Heart right ventricle (tissue), 16 donors: ENCODE measurements at places on chromosomes 13 and 19. TPM values are rescaled to one million over a fixed set of nuclear protein-coding genes. Genes with fewer than 3 reads are reported as not detected.

The TM9SF2 gene
- total RNA-seq = 60.3 TPM

GRCh38 chr13:73339086-73339485 is 280.3 kb downstream of the KLF5 start:
- H3K36me3 ChIP-seq = no peaks in the 10 kb centered on the region
- H3K27me3 ChIP-seq = no peaks in the 10 kb centered on the region
- H3K4me3 ChIP-seq = no peak overlapping the region
- H3K27ac ChIP-seq = no peak overlapping the region
- no peak for DNase-seq

GRCh38 chr13:47081850-47082249 is 185.0 kb upstream of the HTR2A start:
- no peaks in the 10 kb centered on the region for H3K4me1 ChIP-seq
- no peaks in the 10 kb centered on the region for H3K36me3 ChIP-seq
- DNase-seq = no peak
- no peak overlapping the region for H3K4me3 ChIP-seq
- no peak overlapping the region for H3K27ac ChIP-seq

DNA sequence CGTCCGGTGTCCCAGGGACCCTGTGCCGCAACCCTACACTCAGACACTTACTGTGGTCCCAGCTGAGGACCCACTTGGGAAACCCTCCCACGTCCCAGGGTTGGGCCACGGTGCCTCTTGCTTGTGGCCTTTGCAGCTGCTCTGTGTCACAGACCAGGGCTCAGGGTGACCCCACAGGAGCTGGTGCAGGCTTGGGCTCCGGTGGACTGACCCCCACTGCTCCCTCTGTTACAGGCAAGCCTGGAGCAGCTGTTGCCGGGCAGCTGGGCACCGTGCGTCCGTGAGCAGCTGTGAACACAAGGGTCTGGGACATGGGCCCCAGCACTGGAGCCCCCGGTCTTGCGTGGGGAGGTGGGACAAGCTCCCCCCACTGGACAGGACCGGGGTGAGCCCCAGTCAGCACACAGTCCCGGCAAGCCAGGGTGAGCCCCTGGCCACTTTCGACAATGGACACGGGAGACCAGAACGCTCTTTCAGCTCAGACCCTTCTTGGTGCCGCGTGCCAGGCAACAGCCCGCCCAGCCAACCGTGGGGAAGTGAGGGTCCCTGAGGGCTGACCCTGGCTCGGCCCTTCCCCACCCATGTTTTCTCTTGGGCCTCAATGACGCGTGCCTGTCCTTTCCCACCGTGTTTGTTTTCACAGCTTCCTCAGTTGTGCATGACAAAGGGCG is 65.7 kb upstream of the C13orf46 start:
- no peak overlapping the region for H3K4me3 ChIP-seq
- DNase-seq = no peak
- H3K4me1 ChIP-seq = peaks cover 32% of the 10 kb centered on the region
- no peaks in the 10 kb centered on the region for H3K36me3 ChIP-seq
- no peak overlapping the region for H3K27ac ChIP-seq
- H3K27me3 ChIP-seq = no peaks in the 10 kb centered on the region

The LGALS14 gene
- total RNA-seq = not detected

GRCh38 chr13:79427883-79428282 is 21.8 kb upstream of the RBM26 start:
- no peak for DNase-seq
- H3K27ac ChIP-seq = no peak overlapping the region
- no peaks in the 10 kb centered on the region for H3K36me3 ChIP-seq
- H3K4me1 ChIP-seq = no peaks in the 10 kb centered on the region
- H3K4me3 ChIP-seq = no peak overlapping the region
- H3K27me3 ChIP-seq = no peaks in the 10 kb centered on the region

The SBSN gene
- total RNA-seq = not detected

DNA sequence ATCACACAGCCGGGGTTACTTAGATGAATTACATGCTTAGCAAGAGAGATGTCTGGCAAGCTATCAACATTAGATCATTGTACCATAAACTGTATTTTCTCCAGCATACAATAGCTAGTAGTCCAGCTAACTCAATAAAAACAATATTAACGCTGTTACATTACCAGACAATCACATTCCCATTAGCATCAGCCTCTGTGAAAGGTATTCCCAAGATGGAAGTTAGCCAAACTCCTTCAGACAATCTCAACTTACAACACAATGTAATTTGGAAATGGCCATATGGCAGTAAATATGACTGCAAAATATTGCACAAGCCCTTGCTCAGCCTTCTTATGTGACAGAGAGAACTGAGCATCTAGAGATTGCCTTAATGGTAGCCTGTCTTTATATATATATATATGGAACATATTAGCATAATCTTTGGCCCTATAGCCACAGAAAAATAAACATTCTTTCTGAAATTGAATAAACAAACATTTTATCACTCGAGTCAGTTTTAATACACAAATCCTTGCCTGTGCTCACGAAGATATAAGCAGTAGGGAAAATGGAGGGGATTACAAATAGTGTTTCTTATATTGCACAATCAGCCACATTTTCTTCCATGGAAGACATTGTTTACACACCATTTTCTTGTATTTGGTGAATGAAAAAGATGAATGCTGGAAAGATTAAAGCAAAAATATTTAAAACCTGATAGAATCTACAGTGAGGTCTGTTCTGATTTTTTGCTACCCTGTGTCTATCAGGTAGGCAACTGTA is 1060.5 kb downstream of the DIAPH3 start:
- H3K27me3 ChIP-seq = no peaks in the 10 kb centered on the region
- H3K36me3 ChIP-seq = no peaks in the 10 kb centered on the region
- H3K4me3 ChIP-seq = no peak overlapping the region
- DNase-seq = no peak
- no peaks in the 10 kb centered on the region for H3K4me1 ChIP-seq
- H3K27ac ChIP-seq = no peak overlapping the region

- H3K4me3 ChIP-seq = no peak overlapping the region
- peaks cover 19% of the 10 kb centered on the region for H3K36me3 ChIP-seq
- H3K4me1 ChIP-seq = peaks cover under 1% of the 10 kb centered on the region
- no peak overlapping the region for H3K27ac ChIP-seq
- H3K27me3 ChIP-seq = no peaks in the 10 kb centered on the region
Measured at GRCh38 chr19:47267350-47267759, 7.3 kb upstream of the INAFM1 start.

DNA sequence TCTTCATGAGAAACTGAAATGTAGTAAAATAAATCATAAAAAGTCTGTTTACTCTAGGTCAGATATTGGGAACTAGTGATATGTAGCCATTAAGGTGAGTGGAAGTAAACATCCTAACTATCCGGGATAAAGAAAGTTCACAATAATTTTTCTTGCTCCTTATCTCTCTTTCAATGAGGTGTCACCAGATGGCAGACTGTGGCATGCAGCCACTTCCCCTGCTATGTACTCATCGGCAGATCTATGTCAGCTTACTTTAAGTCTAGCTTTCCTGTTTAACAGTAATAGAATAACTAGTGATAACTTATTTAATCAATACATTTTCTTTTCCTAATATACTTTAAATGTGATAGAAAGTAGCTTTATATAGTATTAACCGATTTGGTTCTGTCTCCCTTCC is 181.9 kb downstream of the NDFIP2 start:
- no peaks in the 10 kb centered on the region for H3K27me3 ChIP-seq
- no peak overlapping the region for H3K4me3 ChIP-seq
- peaks cover 18% of the 10 kb centered on the region for H3K4me1 ChIP-seq
- peak; percentile 21 for DNase-seq
- H3K36me3 ChIP-seq = no peaks in the 10 kb centered on the region

DNA sequence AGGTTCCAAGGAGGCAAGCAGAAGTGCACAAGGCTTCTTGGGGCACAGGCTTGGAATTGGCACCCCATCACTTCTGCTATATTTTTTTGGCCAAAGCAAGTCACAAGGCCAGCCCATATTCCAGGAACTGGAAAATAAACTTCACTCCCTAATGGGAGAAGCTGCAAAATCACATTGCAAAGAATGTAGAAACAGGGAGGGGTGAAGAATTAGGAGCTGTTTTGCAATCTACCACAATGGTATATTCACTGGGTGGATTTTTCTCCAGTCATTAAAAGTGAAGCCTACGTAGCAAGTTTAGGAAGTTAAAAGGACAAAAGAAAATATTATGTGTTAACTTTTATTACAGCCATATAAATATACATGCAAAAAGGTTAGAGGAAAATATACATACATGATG is 464.8 kb downstream of the COG6 start:
- H3K27ac ChIP-seq = no peak overlapping the region
- H3K36me3 ChIP-seq = no peaks in the 10 kb centered on the region
- peaks cover 18% of the 10 kb centered on the region for H3K4me1 ChIP-seq
- DNase-seq = no peak
- no peaks in the 10 kb centered on the region for H3K27me3 ChIP-seq

The NTF4 gene
- not detected for total RNA-seq

DNA sequence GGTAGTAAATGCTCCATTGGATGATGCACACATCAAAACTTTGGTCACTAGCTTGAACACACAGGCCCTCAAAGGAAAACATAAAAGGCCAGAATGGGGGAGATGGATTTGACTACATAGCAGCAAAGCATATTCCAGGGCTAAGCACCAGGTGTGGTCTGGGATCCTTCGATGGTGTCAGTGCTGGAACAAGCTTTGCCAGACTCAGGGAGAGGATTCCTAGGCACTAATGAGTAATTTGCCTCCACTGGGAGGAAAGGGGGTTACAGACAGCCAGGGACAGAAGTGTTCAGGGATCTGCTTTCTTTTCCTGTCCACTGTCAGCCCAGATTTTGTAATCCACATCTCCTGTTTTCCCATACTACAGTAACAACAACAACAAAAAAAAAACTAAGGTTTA is 157.2 kb upstream of the OBI1 start:
- H3K27ac ChIP-seq = no peak overlapping the region
- H3K36me3 ChIP-seq = no peaks in the 10 kb centered on the region
- no peak for DNase-seq

- DNase-seq = peak; percentile 91
- peak overlapping the region; percentile 98 for H3K4me3 ChIP-seq
- H3K27me3 ChIP-seq = no peaks in the 10 kb centered on the region
- peaks cover 50% of the 10 kb centered on the region for H3K4me1 ChIP-seq
Measured at GRCh38 chr19:13842291-13843103, 34.4 kb upstream of the NANOS3 start.

DNA sequence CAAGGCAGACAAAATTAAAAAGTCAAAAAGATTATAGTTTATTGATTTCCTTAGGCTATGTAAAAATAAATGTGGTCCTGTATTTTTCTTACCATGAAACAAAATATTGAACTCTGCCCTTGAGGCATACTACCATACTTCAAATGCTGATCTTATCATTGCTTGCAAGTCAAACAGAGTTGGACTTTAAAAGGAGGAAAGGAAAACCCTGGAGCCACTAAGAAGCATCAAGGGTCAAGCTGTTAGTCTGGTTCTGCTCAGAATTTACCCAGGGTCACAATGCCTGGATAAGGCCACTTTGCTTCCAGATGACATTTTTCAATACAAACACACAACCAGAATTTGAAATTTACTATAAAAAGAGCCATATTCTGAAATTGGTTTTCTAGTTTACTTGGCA is 2.2 kb upstream of the FREM2 start:
- no peaks in the 10 kb centered on the region for H3K27me3 ChIP-seq
- no peaks in the 10 kb centered on the region for H3K4me1 ChIP-seq
- no peaks in the 10 kb centered on the region for H3K36me3 ChIP-seq

DNA sequence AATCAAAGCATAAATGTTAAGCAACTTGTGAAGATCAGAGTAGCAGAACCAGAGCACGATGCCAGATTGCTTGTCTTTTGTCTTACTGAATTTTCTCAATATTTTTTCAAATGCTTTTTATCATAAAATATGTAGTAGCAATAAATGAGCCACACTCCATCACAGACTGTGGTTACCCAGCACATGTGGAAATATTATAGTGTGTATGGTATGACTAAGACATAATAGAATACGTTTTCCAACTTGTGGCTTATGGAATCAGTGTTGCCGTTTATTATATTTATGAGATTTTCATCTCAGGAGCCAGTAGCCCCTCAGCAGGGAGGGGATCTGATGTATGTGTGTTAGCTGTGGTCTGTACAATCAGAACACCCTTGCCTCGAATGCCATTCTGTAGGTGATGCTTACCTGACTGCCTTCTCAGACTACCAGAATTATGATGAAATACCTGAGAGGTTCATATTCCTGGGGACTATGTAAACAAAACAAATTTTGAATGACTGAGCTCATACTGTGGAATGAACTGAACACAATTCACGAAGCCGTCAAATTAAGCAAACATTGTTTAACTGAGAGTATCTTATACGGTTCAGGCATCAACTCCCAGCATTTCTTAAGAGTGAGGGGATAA is 1.9 kb downstream of the SCEL start:
- H3K27me3 ChIP-seq = peaks cover 10% of the 10 kb centered on the region
- H3K27ac ChIP-seq = no peak overlapping the region

GRCh38 chr13:64274481-64275217 is 2859.0 kb upstream of the PCDH20 start:
- no peaks in the 10 kb centered on the region for H3K27me3 ChIP-seq
- no peak overlapping the region for H3K27ac ChIP-seq
- DNase-seq = no peak
- H3K4me1 ChIP-seq = no peaks in the 10 kb centered on the region
- H3K36me3 ChIP-seq = no peaks in the 10 kb centered on the region
- H3K4me3 ChIP-seq = no peak overlapping the region

The THSD8 gene
- total RNA-seq = 1.5 TPM

DNA sequence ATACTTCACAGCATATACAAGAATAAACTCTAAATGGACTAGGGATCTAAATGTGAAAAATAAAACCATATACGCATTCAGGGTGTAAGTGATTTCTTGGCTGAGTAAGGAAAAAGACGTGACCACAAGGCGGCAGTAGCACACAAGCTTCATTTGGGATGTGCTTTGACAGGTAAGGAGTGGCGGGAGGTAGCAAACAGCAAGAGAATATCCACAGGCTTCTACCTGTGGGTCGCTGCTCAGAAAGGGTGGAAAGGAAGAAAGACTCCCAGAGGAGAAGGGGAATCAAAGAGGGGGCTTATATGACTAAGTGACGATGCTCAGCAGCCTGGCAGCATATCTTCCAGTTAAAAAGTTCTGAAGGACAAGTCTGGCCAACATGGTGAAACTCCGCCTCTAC is 2.5 kb upstream of the ZNF121 start:
- H3K4me3 ChIP-seq = no peak overlapping the region
- no peak overlapping the region for H3K27ac ChIP-seq

The SIGLEC11 gene
- total RNA-seq = 0.39 TPM

- no peak overlapping the region for H3K27ac ChIP-seq
- H3K4me3 ChIP-seq = no peak overlapping the region
- H3K36me3 ChIP-seq = no peaks in the 10 kb centered on the region
- H3K4me1 ChIP-seq = no peaks in the 10 kb centered on the region
Measured at GRCh38 chr19:30144242-30144758, 202.3 kb downstream of the URI1 start.

DNA sequence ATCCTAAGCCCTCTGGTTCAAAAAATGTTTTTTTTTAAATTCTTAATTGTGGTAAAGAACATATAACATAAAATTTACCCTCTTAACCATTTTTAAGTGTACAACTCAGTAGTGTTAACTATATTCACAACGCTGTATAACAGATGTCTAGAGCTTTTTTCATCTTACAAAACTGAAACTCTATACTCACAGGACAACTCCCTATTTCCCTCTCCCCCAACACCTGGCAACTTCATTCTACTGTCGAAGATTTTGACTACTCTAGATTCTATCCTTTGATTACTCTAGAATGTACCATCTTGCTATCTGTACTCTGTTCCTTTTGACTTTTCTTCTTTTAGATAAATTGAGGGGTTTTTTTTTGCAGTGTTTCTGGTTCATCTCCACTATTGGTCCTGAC is 200.4 kb downstream of the KLF12 start:
- no peaks in the 10 kb centered on the region for H3K27me3 ChIP-seq
- H3K4me3 ChIP-seq = no peak overlapping the region
- no peak overlapping the region for H3K27ac ChIP-seq
- H3K36me3 ChIP-seq = no peaks in the 10 kb centered on the region
